ENCODE measurements at places on chromosomes 5 and 9.

DNA sequence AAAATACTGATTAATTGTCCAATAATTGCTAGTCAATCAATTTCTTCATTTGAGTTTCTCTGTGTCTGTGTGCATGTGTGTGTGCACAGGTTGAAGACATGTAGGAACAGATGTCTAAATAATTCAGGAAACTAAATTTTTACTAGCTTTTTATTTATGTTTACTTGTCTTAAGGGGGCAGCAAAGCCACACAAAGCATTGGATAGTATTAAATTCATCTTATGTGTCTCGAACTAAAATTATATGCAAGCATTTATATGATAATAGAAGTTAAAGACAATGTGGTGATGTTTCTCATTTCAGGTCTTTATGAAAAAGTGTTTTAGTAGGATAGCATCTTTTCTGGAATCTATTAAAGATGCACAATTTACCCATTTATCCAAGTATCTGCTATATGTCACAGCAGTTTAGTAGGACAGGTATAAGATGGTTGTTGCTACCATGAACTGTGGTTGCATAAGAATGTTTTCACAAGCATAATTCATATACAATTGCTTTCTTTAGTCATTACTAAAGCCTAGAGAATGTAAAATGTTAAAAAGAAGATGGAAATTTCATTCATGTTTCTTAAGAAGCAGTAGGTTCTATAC is 784.6 kb upstream of the NUDT12 start:
- no peak for DNase-seq

DNA sequence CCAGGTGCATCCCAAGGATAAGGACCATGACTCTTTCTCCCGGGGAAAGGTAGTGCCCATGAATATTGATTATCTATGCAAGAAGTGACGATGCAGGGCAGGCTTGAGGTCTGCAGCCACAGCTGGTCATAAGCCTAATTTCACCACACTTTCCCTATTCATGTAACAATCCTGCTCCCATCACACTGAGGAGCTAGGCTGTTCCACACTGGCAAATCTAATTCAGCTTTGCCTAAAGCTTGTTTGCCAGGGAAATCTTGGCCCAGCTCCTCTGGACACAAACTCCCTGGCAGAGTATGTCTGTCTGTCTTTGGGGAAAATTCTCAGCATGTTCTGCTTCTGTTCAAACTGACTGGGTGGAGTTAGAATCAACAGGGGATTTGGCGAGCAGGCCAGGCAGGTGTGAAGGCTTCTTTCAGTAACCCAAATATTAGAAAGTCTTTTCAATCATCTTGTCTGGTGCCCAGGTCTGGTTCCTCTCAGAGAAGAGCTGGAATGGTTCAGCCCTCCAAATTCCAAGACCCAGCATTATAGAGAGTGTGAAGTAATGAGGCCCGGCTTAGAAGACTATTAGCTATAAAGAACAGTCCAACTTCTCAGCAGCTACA is 88.5 kb upstream of the SPDL1 start:
- no peak for DNase-seq

GRCh38 chr5:109922381-109922995 is 232.8 kb downstream of the MAN2A1 start:
- DNase-seq, result no peak

DNA sequence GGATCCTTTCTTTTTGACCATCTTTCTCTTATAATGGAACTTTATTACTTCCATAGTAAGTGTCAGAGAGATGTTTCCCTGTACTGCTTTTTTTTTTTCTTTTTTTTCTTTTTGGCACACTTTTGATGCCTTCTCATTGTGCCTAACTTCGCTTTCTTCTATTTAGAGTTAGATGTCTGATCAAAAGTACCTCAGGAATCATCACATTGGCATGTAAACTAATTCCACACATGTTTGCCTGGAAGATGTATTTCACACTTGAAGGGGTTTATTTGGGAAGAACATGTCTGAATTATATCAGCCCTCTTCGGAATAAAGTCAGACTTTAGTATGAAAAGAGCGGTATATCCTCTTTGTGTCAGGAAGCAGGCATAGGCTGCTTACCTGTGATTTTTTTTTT is 35.1 kb downstream of the SMARCA2 start:
- no peak for DNase-seq

DNA sequence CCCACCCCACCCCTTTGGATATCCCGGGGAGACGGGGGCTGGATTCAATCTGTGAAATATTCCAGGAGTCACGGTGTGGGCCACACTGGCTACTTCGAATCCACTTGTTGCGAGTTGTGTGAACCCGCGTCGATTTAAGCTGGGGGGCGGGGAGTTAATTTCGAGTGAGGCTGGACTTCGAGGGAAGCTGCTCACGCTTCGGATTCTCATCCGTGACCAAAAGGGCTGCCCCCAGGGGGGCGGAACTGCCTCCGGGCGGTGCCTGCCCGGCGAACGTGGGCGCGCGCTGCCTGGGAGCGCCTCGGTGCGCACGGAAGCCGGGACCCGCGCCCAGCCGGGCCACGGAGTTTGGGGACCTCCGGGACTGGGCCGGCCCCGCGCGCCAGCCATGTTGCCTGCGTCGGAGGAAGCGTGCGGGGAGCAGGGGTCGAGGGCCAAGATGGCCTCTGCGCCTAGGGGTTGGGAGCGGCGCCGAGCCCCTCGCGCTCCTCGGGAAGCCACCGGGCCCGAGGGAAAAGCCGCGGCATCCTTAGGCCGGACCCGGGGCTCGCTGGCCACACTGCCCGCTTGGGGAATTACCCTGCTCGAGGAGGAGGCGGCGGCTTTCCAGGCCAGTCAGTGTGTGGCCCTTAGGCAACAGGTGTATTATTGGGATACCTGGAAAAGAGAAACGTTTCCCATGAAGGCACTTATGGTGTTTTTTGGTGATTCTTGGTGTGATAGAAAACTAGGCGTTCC is 975 bp downstream of the OCLN start:
- no peak for DNase-seq

DNA sequence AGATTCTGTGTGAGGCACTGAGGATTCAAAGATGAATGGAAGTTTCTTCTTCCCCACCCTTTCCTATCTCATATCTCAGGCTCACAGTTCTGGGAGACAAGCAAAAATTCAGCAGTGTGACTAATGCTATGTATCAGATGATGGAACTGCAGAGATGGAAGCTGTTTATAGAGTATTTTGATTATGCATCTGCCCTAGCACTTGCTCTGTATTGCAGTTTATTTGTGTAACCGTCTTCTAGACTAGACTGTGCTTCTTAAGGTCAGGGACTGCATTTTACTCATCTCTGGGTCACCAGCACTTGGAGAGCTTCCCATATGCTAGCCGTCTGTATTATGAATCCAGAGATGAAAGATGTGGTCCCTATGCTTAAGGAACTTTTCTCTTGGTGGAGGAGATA is 12.6 kb downstream of the CAVIN4 start:
- no peak for DNase-seq

GRCh38 chr5:100860407-100860806 is 42.7 kb downstream of the ST8SIA4 start:
- DNase-seq, result no peak

- DNase-seq, result no peak
These were observed 45.8 kb downstream of the SRFBP1 start for GRCh38 chr5:122007546-122007945.

DNA sequence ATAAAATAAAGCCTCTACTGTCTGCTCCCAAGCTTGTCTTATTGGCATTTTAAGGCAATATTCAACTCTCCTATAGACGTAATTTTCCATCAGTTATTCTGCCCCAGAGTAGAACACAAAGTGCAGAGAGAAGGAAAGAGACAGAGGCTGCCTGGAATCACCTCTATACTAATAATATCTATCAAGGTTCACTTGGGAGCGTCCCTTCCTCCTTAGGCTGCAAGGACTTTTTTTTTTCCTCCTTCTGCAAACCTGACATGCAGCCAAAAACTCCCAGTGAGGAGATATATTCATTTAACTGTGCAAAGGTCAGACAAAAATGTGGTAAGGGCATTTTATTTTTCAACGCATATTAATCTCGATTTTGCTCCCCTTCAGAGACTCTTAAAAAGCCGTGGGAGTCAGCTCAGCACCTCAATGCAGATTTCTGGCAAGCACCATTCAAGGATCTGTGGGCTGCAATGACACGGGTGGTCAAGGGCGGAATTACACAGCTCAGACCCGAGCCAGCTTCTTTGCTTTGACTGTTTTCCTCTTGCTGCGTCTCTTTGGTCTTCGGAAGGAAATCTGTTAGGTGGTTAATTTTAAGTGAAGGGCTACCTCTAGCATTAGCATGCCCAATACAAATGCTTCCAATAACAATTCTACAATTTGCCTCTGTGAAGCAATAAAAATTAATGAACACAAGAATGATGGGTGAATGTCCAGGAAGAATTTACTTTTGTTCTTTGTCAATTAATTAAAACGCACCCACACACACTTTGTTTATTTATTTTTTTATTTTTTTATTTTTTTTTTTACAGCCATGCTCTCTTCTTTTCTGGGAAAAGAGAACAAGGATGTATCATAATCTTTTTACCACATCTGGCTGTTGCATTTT is 587.7 kb upstream of the GRAMD2B start:
- DNase-seq, result no peak

DNA sequence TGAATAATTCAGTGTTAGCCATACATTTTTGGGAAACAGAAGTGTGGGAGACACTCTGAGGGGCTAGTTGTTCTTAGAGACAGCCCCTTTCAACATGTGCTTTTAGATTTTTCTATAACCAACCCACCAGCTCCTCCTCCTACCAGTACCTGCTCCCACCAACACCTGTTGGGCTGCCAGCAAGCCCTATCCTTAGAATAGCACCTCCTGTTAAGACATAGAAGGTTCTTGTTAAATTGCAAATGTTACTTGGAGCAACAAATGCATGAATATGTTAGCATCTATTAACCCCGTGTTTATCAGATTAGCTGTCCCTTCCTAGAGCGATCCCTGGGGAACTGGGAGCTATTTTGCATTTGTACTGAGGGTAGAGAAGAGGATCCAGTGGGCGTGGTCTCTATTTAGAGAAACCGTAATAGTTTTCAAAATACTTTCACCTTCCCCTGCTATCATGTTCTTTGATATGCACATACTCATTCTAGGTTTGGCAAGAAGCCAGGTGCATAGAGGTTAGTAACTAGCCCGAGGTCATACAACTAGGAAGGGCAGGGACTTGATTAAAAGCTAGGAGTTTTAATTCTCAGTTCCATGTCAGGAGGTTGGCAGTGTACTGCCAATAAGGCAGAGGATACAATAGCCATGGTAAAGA is 334.4 kb downstream of the KCTD16 start:
- DNase-seq, result no peak

GRCh38 chr9:24712206-24712605 is 166.5 kb upstream of the IZUMO3 start:
- no peak for DNase-seq

DNA sequence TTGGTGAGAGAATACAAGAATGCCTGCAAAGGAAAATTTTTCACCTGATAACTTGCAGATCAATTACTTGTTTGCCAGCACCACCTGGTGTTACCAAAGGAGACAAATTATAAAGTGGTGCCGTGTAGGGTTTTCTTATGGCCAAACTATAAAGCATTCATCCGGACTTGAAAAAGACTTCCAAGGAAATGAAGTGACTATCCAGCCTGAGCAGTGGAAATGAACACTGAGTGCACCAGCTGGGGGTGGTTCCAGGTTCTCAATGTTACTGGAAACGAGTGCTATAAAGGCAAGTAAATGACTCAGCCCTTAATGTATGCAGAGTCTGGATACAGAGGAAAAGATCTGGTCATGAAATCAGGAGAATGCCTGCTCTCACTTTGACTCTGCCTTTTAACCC is 113.1 kb downstream of the DNAH5 start:
- no peak for DNase-seq
